ENCODE measurements at places on chromosomes 1 and 21.

GRCh38 chr1:78676993-78677392 lies 27.4 kb downstream of the IFI44 start:
- no peak for DNase-seq

GRCh38 chr21:20875742-20876141 lies 122.5 kb upstream of the NCAM2 start:
- no peak for DNase-seq

- DNase-seq, result no peak
These were observed 2.3 kb downstream of the PYHIN1 start for GRCh38 chr1:158933621-158934020.

- no peak for DNase-seq
These were observed 2.8 kb upstream of the TP53BP2 start for GRCh38 chr1:223848536-223848935.

DNA sequence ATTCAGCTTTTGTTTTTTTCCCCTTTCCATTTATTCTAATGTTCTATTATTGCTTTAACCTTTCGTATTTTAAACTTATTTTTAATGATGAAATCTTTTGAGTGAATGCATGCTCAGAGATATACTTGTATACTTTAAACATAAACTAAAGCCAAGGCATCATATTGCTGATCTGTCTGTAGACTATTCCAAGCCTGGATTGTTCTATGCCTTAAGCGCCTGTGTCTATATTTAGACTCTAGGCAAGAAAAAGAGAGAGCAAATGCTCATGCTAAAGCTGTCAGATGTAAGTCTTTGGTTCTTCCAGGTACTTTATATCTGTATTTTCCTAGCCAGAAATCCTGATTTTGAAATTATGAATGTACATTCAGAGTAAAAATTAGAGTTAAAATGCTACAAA lies 14.4 kb downstream of the SH3GLB1 start:
- DNase-seq, result no peak

- no peak for DNase-seq
These were observed 22.2 kb upstream of the KIF1B start for GRCh38 chr1:10188133-10188650.

GRCh38 chr1:177119311-177119710 lies 45.2 kb downstream of the ASTN1 start:
- no peak for DNase-seq

Data from HepG2 (cell line).